ENCODE measurements at places on chromosomes 11 and 22. TPM values are rescaled to one million over a fixed set of nuclear protein-coding genes. Genes with fewer than 3 reads are reported as not detected.

DNA sequence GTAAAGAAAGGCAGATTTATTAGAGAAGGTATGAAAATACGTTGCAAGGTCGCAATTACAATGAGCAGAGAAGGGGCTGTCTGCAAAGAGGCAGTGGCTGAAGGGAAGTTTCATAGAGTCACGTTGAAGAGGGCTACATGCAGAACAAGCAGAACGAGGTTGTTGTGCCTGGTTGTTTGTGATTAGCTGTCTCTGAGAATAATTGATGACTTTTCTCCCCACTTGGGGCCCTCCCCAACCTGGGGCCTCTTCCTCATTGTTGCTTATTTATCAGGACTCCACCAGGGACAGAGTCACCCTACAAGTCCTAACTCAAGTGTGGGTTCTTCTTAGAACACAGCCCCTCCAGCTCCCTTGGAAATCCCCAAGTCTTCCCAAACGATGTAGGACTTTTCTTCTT is 29.1 kb downstream of the CSF2RB start:
- DNase-seq, result no peak

CECR2 gene
- 0.87 TPM for total RNA-seq

- no peak for DNase-seq
Measured at GRCh38 chr11:65700399-65700798, 11.7 kb upstream of the KAT5 start.

DNA sequence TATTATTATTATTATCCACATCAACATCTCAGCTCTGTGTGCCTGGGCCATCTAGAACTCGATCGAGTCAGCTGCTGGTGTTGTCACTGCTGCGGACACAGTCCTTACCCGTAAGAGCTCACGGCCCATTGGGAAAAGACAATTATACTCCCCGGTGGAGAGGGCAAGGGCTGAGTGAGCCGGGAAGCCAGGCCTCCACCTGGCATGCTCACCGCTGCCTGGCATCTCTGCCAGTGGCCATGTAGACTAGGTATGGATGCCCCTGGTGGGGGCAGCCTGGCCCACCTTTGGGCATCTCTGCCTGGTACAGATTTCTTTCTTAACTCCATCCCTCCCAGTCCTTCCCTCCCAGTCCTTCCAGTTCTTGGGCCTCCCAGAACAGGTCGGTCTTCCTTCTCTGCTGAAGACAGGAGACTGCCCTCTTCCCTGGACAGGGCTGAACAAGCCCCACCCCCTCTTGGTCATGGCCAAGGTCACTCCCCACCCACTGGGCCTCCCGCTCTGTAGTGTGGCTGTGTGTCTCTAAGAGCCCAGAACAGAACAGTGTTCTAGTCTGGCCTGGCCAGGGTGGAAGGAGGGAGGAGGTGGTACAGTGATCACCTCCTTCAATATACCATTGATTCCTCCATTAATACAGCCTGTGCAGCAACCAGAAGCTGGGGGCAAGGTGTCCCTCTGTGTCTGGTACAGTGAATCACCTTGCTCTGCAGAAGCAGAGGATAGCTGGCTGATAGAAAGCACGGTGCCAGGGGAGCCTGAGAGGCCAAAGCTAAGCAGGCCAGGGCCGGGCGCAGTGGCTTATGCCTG is 57.7 kb downstream of the FLRT1 start:
- DNase-seq, result peak; percentile 39

ANO3 gene
- total RNA-seq, result 2.3 TPM

RTN4RL2 gene
- 0.24 TPM for total RNA-seq

PAK1 gene
- total RNA-seq, result 31.5 TPM

DNA sequence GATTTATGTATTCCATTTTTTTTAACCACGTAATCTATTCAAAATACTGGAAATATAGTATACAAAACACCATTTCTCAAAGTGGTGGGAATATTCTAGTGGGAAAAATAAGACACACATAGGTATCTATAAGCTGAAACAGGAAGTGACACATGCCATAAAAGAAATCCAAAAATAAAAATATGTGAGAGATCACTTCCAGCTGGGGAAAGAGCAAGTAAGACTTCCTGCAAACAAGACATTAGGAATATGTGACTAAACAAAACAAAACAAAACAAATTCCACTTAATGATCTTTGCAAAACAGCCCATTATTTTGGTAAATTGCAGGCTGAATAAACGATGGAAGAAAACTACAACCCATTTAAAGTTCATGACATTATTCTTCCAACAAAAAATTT is 107.3 kb upstream of the CEP126 start:
- DNase-seq, result no peak

DNA sequence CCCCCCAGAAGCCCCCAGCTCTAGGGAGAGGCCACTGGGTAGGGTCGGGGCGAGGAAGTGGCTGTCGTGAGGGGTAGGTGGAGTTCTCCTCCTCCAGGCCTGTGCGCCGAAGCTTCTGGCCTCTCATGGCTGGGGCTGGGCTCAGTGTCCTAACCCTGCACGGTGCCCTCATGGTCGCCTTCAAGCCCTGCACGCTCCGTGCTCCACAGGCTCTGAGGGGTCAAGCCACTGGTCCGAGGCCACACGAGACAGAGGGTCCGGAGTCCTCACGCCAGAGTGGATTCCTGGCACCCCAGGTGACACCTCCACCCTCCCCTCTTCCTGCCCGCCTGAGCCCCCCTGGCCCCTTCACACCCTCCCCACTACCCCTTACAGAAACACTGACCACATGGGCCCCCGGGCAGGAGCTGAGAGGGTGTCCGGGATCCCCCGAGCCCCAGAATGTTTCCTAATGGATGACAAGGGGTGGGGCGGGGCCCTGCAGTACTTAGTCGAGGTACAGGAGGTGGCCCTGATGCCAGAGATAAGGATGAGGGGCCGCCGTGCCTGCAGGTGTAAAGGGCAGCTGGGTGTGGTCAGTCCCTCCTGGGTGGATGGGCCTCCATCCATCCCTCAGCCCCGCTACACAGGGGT is 997 bp upstream of the CDHR5 start:
- no peak for DNase-seq

PHETA2 gene
- total RNA-seq, result 4.3 TPM

GRCh38 chr22:27947448-27947847 is 28.4 kb upstream of the PITPNB start:
- no peak for DNase-seq

OR2AG1 gene
- total RNA-seq, result not detected

GRCh38 chr11:13207665-13208594 is 69.7 kb upstream of the BMAL1 start:
- peak; percentile 62 for DNase-seq

DNA sequence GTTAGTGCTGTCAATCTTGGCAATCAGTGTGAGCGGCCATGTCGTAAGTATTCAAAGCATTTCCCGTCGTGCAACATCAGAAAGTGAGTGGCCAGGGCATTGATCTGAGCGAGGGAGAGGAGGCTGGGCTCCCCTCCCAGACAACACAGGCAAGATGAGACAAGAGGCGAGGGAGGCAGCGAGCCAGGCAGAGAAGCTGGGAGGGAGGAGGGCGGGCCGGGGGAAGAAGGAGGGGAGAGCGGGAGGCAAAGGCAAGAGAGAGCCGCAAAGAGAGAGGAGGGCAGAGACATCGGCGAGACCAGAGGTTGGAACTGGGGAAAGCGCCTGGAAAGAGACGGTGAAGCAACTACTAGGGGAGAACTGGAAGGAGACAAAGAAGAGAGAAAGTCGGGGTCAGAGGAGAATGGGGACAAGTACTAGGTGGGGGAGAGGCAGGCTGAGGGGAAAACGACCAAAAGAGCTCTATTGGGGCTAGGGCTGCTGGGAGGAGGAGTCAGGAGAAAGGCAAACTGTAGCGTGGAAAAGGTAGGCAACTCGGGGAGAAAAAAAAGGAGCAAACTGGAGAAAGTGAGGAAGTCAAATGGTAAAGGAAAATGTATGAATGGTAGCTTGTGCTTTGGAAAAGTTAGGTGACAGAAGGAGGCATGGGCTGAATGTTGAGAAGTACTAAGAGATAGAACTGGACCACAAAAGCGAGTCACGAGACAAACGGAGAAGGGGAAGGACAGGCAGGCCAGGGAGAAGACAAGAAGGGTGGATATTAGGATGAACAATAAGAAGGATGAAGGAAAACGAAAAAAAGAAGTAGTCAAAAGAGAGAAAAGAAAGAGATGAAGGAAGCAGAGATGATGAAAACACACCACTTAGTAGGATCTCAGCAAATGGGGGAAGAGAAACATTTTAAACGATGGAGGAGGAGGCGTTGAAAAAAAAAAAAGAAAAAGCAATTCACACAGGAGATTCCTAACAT is 130.5 kb upstream of the C11orf58 start:
- DNase-seq, result peak; percentile 66

GP1BB gene
- total RNA-seq, result 5.9 TPM

DNA sequence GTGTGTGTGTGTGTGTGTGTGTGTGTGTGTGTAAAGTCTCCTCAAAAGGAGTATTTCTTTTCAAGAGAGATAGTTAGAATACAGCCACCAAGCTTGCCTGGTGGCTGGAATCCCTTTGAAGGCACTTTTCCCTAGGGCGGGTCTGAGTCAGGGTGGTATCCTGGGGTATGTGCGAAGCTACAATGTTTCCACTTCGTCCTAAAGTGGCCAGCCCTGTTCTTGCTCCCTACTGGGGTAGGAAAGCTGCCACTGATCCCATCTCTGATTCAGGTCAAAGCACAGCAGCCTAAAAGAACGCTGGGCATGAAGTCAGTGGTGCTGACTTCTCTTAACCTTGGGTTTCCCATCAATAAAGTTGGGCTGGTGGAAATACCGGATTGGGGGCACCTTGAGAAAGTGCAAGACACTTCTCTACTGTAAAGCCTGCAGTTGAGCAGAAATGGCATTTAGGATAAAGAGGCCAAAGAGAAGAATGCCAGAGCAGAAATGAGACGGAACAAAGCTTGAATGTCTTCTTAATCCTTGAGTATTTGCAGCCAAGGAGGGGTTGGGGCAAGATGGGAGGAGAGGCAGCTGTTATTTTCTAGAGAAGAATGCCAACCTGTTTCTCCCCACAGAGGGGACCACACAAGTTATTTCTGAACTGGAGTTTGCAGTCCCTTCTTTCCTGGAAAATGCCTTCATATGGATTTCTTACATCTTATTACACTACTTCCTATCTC is 35.3 kb downstream of the ZNRF3 start:
- peak; percentile 31 for DNase-seq

KCNE3 gene
- total RNA-seq, result 7.4 TPM

DNA sequence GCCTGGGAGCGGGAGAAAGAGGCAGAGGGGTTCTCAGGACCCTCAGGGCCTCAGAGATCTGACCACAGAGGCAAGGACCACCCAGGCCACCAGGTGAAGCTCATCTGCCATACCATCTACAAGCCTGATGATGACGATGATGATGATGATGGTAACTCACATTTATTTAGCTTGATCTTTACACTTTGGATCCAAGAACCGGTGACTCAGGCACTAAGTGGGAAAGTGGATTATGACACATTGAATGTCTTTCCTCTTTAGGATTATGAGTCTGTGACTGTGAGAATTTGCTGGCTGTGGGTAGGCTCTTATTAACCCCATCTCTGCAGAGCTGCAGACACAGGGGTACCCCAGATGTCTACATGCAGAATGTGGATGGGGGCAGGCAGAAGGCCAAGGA is 110.3 kb downstream of the DSCAML1 start:
- DNase-seq, result no peak

TMEM151A gene
- 2.3 TPM for total RNA-seq

GRCh38 chr11:87320123-87320522 is 282.4 kb downstream of the TMEM135 start:
- no peak for DNase-seq

PKP3 gene
- total RNA-seq, result not detected

NTM gene
- total RNA-seq, result 8.7 TPM

- DNase-seq, result no peak
Measured at GRCh38 chr11:128506999-128507611, 80.3 kb downstream of the ETS1 start.

GRCh38 chr22:39952347-39952746 is 7.8 kb upstream of the TMA7B start:
- DNase-seq, result no peak

- DNase-seq, result no peak
Measured at GRCh38 chr22:46062971-46063631, 86.1 kb upstream of the WNT7B start.

- DNase-seq, result no peak
Measured at GRCh38 chr11:12792590-12792989, 118.4 kb downstream of the TEAD1 start.

- no peak for DNase-seq
Measured at GRCh38 chr22:33400061-33400840, 342.1 kb upstream of the SYN3 start.

DNA sequence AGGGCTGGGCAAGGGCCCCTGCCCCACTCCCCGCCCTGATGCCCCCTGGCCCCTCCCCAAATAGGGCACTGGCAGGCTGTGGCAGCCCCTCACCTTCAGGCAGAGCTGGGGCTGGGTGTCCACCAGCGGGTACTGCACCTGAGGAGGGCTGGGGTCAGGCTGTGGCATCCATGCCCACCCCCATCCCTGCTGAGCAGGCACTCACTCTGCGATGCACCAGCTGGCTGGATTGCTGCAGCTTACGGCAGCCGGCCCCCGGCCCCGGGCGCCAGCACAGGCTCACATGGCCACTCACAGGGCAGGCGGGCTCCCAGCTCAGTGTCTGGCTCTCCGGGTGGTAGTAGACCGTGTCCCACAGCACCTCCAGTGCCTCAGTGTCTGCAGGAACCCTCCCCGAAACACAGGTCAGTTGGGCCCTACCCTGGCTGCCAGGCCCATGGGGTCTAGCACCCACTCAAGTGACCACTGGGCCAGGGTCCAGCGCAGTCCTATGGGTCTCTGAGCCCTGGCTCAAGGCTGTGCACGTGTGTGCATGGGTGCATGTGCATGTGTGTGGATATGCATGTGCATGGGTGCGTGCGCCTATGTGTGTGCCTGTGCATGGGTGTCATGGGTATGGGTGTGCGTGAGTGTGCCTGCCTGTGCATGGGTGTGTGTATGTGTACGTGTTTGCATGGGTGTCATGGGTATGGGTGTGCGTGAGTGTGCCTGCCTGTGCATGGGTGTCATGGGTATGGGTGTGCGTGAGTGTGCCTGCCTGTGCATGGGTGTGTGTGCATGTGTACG is 14.4 kb downstream of the IL17REL start:
- DNase-seq, result no peak

DNA sequence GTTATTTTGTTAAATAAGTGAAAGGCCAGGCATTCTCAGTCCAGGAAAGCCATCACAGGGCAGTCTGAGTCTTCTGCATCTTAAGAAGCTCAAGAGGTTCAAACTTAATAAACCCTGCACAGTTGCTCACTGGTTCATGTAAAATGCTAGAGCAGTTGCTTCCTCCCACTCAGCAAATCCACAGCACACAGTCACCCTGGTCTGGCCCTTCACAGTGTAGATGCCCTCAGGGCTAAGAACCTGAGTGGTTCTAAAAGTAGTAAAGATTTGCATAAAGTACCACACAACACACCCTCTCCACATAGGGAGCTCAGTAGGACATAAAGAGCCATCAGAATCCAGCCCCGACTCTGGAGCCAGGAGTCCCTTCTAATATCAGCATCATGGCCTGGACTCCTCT is 58.7 kb downstream of the ZNF280B start:
- no peak for DNase-seq

DNA sequence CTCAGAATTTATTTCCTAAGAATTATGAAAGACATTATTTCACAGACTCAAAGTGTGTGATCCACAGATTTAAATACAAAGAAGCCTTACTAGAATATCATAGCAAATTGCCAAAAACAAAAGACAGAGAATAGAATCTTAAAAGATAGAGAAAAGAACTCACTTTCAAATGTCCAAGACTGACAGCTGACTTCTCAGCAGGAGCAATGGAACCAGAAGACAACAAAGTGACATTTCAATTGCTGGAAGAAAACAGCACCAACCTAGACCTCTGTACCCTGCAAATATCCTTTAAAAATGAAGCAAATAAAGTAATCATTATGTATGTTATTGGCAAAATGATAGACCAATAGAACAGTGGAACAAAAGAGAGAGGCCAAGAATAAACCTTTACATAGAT is 109.2 kb downstream of the TTC17 start:
- DNase-seq, result no peak

- no peak for DNase-seq
Measured at GRCh38 chr11:124899383-124900145, 1.9 kb upstream of the ROBO4 start.
